Bronchial epithelial cell (primary cell): ENCODE measurements at places on chromosomes 11 and 22. TPM values are rescaled to one million over a fixed set of nuclear protein-coding genes. Genes with fewer than 3 reads are reported as not detected.

The HSPB2 gene
- not detected in 2 replicates for total RNA-seq

The RIMBP3B gene
- total RNA-seq = under 0.01 TPM in 1 of 2 replicates, not detected in the other

The ANO3 gene
- under 0.01 TPM in 2 replicates for total RNA-seq

The SULT4A1 gene
- under 0.01 TPM in 2 replicates for total RNA-seq

The IL17REL gene
- not detected in 2 replicates for total RNA-seq

The DDX17 gene
- 498 and 521 TPM in 2 replicates for total RNA-seq

The GGTLC2 gene
- total RNA-seq = not detected in 2 replicates

The CHEK2 gene
- 6.3 and 8.1 TPM in 2 replicates for total RNA-seq

The MRGPRE gene
- total RNA-seq = not detected in 2 replicates

The CEND1 gene
- not detected in 2 replicates for total RNA-seq

The ZP1 gene
- not detected in 2 replicates for total RNA-seq

The SCGB2A2 gene
- not detected in 2 replicates for total RNA-seq

The VSIG2 gene
- total RNA-seq = 0.53 and 2.0 TPM in 2 replicates

The LAYN gene
- 5.3 and 6.9 TPM in 2 replicates for total RNA-seq

The PKNOX2 gene
- under 0.01 TPM in 1 of 2 replicates, not detected in the other for total RNA-seq

The OR6A2 gene
- total RNA-seq = under 0.01 and 0.26 TPM in 2 replicates

The PRG3 gene
- total RNA-seq = not detected in 2 replicates

The ACR gene
- not detected in 2 replicates for total RNA-seq

The OR5M11 gene
- not detected in 2 replicates for total RNA-seq

The GPR83 gene
- total RNA-seq = under 0.01 TPM in 2 replicates

The TOM1 gene
- 22.6 and 28.0 TPM in 2 replicates for total RNA-seq

The NLRP10 gene
- under 0.01 and 3.1 TPM in 2 replicates for total RNA-seq

The MS4A3 gene
- not detected in 2 replicates for total RNA-seq

The CLDN5 gene
- total RNA-seq = 0.38 and 2.4 TPM in 2 replicates

The INS gene
- not detected in 2 replicates for total RNA-seq

The CACNA1I gene
- not detected in 2 replicates for total RNA-seq

The MPPED2 gene
- total RNA-seq = not detected in 2 replicates

The PGA4 gene
- total RNA-seq = not detected in 2 replicates

The CCDC73 gene
- total RNA-seq = 0.13 TPM in 1 of 2 replicates, not detected in the other

The OR52A1 gene
- total RNA-seq = not detected in 2 replicates

The NRXN2 gene
- under 0.01 TPM in 1 of 2 replicates, not detected in the other for total RNA-seq

The DUSP8 gene
- total RNA-seq = 0.26 and 0.64 TPM in 2 replicates

The DEUP1 gene
- under 0.01 TPM in 1 of 2 replicates, not detected in the other for total RNA-seq

The ACTN3 gene
- not detected in 2 replicates for total RNA-seq
